ENCODE measurements at places on chromosomes 4 and X.

- DNase-seq, result no peak
These were observed 733 bp upstream of the NAA15 start for GRCh38 chr4:139300431-139301112.

DNA sequence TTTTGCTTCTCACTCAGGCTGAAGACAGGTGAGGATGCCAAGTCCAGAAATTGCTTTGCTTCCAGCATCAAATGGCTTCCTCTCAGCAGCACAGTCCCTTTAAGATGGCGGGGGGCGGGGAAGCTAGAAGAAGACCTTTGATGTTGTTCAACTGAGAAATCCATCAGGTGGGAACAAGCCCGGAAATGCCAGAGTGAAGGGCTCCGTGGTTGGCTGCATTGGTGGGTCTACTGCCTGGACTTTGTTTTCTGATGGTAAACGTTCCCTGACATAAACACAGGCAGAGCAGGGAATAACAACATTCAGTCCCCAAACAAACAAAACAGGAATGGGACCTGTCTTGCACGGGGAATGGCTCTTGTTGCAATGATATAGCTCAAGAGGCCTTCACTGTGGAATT, 37.3 kb downstream of the APLN start:
- DNase-seq, result no peak

DNA sequence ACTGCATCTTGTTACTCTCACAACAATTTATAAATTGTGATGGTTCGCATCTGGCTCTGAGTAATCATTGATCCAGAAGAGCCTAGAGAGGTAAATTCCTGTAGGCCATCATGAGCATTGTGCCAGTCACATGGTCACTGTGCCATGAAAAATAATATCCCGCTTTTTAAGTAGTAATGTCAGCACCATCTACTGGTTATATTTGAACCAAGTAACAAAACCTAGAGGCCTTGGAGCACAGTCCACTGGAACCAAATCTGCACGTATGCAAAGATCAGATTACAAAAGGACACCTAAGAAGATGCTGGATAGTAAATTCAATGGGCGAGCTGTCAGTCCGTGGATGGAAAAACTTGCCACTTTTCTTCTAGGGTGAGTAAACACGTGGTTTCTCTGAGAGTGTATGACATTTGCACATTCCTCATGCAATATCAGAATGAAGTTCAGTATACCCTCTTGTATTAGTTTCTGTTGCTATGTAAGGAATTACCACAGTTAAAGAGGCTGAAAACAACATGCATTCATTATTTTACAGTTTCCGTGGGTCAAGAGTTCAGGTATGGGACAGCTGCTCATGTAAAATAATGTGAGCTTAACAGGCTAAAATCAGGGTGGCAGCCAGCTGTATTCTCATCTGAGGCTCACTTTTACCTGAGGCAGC, 26.8 kb downstream of the FAM114A1 start:
- no peak for DNase-seq

DNA sequence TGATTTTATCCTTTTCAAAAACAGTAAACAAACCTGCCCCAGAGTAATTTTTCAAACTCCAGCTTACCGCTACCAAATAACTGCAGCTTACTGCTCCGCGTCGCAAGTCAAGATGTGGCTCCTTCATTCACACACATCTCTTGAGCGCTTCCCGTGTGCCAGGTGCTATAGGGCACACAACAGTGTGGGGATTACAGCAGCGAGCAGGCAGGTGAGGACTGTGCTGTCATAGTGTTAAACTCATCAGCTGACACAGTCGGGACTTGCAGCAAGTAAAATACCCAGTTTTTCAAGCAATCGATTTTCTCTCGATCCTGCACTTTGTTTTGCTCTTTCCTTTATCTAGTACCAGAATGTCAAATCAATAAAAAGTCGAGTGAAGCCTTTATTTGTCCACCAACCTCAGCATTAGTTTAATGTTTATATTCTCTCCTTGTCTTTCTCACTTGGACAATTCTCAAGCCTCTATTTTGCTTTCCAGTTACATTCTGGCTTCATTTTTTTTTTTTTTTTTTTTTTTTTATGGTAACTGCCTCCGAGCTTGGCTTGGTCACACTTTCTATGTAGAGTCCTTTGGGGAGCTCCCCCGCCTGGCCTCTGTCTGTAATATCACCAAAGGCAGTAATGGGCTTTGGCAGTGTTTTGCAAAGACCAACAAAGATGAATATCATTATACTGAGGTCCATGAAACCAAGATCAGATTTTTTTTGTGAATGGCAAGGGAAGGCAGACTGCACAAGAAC, 8.3 kb upstream of the ASB5 start:
- no peak for DNase-seq

- no peak for DNase-seq
These were observed 16.4 kb downstream of the TASL start for GRCh38 chrX:30561191-30561590.

GRCh38 chr4:41213625-41214135, 662 bp downstream of the APBB2 start:
- DNase-seq, result no peak

- no peak for DNase-seq
These were observed 246.8 kb downstream of the ADGRL3 start for GRCh38 chr4:61446941-61447340.

GRCh38 chr4:115154826-115155225, 41.4 kb upstream of the NDST4 start:
- no peak for DNase-seq
